ENCODE measurements at places on chromosomes 2 and 18.

GRCh38 chr18:61975526-61976326 lies 82.9 kb upstream of the RNF152 start:
- no peak for DNase-seq

GRCh38 chr2:148509288-148509902 lies 135.2 kb upstream of the EPC2 start:
- peak; percentile 32 for DNase-seq

- no peak for DNase-seq
Measured at GRCh38 chr2:158809816-158810215, 14.7 kb downstream of the DAPL1 start.

DNA sequence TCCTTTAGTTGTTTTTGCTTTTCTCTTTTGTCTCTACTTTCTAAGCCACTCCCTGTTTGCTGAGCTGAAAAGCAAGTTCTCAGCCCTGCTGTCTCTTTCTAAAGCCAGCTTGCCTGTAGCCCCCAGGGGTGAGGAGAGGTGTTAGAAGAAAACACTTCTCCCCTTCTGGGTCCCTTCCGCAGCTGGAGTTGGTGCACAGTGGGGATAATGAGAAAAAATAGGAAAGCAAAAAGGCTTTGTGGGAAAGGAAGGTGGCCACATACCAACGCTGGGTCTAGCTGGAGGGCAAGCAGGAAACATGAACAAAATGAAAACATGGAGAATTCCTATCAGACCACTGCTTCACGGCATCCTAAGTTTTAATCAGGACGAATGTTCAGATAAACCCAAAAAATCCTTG lies 15.5 kb upstream of the SLC20A1 start:
- no peak for DNase-seq

DNA sequence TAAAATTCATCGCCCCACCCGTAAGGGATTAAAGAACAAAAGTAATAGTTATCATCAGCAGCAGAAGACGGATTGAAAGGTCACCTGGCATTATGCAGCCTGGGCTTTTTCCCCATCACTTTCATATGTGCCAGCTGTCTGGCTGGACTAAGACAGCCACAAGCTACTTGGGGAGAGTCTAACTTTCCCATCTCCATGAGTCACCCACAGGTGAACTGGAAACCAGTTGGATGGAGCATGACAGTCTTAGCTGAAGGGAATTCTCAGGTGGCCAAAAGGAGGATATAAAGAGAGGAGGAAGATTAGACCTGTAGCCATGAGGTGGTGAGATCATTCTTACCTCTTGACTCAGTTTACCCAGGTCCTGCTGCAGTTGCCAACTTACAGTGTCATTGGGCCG lies 7.0 kb upstream of the FAM178B start:
- DNase-seq, result no peak

DNA sequence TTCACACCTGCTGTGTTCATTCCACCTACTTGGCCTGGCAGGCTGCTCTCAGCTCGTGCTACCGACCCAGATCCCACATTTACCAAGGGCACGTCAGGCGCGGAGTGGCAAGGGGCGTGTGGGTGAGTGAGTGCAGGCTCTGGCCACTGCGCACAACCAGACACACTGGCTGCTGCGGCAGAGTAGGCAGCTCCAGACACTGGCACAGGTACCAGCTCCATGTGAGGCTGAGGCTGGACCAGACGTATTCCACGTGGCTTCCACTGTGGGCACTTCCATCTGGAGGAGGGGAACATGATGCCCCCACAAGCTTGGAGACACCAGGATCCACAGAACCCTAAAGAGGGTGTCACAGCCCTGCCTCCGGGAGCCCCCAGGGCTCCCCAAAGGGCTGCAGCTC lies 74.6 kb upstream of the ZNF804A start:
- DNase-seq, result no peak

DNA sequence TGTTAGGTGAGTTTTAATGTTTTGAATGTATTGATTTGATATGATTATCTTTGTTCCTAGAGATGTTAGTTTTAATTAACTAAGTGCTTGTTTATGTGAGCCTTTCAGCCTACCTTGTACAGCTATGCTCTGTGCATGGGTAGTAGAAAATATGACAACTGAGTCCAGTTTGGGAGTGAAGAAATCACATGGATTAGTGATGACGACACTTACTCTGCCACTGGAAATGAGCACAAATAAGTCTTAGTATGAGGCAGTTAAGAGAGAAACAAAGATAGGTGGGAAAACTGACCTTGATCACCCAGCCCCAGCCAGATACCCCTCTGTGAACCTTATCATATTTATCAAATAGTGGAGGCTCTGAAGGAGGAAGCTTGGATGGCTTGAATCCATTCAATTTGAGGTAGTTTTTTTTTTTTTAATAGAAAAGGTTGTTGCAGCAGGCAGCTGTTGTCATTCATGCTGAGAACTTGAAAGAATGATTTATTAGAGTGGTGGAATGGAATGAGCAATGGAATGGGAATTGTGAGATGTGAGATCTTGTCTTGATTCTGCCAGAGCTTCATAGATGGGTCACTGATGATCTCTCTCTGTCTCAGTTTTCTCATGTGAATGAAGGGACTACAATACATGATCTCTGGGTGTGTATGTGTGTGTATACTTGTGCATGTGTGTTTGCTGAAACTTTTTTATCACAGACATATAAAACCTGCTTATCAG lies 96.4 kb downstream of the MAP3K20 start:
- no peak for DNase-seq

DNA sequence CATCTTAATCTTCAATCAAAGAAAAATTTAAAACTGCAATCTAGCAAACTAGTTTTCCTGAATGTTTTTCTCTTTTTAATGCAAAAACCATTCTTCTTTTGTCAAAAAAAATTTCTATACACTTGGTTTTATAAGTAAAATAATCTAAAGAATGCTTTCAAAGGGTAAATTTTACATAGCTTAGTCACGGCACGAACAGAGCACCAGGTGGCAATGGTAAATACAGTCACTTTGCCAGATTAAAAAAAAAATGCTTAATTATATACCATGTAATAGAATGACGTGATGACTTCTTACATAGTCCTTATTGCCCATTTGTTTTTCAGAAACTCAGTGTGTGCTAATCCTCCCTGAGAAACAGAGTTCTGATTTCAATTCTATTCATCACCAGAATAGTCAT lies 10.4 kb downstream of the FEZ2 start:
- no peak for DNase-seq

Measured in esophagus squamous epithelium (tissue), 5 donors.